ENCODE measurements at places on chromosomes 4 and X.

GRCh38 chr4:67291644-67292043 is 253.7 kb downstream of the CENPC start:
- H3K27ac ChIP-seq: no peak overlapping the region
- H3K4me1 ChIP-seq: no peaks in the 10 kb centered on the region
- H3K36me3 ChIP-seq: no peaks in the 10 kb centered on the region
- H3K27me3 ChIP-seq: no peaks in the 10 kb centered on the region
- DNase-seq: no peak
- no peak overlapping the region for H3K4me3 ChIP-seq

DNA sequence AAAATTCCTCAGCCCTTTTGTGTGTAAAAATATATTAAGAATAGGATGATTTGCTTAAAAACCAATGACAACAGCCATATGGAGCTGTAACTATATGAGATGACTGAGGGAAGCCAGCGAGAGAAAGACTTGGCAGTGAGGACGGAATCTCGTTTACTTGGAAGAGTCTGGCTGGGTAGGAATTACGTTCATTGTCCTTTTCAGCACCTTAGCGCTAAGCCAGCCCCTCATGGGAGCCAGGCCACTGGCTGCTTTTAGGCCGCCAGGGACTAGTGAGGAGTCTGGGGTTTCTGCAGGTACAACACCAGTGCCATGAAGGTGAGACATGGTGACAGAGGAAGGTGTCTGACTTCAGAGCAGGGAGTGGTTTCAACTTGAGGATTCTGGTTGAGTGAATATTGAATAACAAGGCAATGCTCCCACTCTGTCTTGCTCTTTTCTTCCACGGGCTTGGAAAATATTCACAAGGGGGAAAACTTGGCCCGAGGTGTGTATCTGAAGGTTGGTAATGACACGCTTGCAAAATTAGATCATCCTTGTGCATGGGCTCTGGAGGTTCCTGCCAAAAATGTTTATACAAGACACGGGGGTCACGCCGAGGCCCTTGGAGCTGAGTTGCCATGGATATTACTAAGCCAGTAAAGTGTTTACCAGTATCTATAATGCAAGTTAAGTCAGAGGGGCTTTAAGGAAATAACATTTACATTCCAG is 17.4 kb downstream of the KLF3 start:
- no peak overlapping the region for H3K27ac ChIP-seq
- DNase-seq: no peak
- peaks cover 8% of the 10 kb centered on the region for H3K36me3 ChIP-seq
- H3K27me3 ChIP-seq: no peaks in the 10 kb centered on the region
- H3K4me3 ChIP-seq: peak overlapping the region; percentile 64
- H3K4me1 ChIP-seq: peaks cover 51% of the 10 kb centered on the region

GRCh38 chr4:145863191-145863590 is 75.4 kb downstream of the ZNF827 start:
- peaks cover 4% of the 10 kb centered on the region for H3K4me1 ChIP-seq
- no peak for DNase-seq

- H3K27me3 ChIP-seq: no peaks in the 10 kb centered on the region
- H3K4me1 ChIP-seq: no peaks in the 10 kb centered on the region
- peaks cover 2% of the 10 kb centered on the region for H3K36me3 ChIP-seq
- H3K4me3 ChIP-seq: no peak overlapping the region
- H3K27ac ChIP-seq: no peak overlapping the region
Measured at GRCh38 chr4:41814565-41814964, 66.0 kb upstream of the PHOX2B start.

DNA sequence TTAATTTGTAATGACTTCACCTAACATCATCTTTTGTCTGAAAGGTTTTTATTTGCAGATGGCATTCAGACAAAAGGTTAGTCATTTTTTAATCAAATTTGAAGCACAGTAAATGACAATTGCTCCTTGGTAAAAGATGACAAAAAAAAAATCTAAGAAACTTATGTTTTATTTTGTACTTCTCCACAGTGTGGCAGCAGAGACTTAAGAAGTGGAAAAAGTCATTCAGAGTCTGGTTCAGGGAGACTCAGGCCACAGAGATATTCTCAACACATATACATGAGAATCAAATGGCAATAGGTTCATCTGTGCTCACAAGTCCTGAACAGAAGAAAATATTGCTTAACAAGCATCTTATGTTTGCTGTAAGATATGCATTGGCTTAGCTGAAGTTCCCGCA is 436.2 kb downstream of the KCNIP4 start:
- peaks cover 3% of the 10 kb centered on the region for H3K4me1 ChIP-seq
- H3K36me3 ChIP-seq: no peaks in the 10 kb centered on the region
- H3K4me3 ChIP-seq: no peak overlapping the region
- no peak overlapping the region for H3K27ac ChIP-seq

GRCh38 chr4:121375262-121375661 is 5.6 kb downstream of the QRFPR start:
- no peak for DNase-seq
- no peak overlapping the region for H3K27ac ChIP-seq
- H3K4me1 ChIP-seq: peaks cover 8% of the 10 kb centered on the region
- H3K27me3 ChIP-seq: peaks cover 82% of the 10 kb centered on the region
- peaks cover 9% of the 10 kb centered on the region for H3K36me3 ChIP-seq

DNA sequence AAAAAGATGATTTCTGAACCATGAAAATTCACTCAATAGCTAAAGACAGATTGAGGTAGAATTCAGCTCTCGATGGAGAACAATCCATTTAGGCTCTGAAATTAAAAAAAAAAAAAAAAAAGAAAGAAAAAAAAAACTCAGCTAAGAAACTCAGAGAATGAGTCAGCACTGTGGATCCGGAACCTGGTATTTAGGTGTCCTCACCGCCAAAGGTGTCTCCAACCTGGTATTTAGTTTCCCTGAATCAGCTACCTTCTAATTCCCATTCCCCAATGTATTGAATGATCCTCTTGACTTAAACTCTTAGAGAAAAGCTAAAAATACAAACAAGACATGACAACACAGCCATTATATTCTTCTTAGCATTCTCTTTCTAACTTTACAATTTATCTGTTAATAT is 150.3 kb upstream of the RASGEF1B start:
- H3K4me3 ChIP-seq: no peak overlapping the region
- peaks cover 2% of the 10 kb centered on the region for H3K36me3 ChIP-seq
- H3K4me1 ChIP-seq: no peaks in the 10 kb centered on the region
- no peak overlapping the region for H3K27ac ChIP-seq
- DNase-seq: no peak
- no peaks in the 10 kb centered on the region for H3K27me3 ChIP-seq

- H3K4me1 ChIP-seq: peaks cover 24% of the 10 kb centered on the region
- H3K36me3 ChIP-seq: no peaks in the 10 kb centered on the region
- H3K4me3 ChIP-seq: peak overlapping the region; percentile 90
- H3K27ac ChIP-seq: peak overlapping the region; percentile 67
- H3K27me3 ChIP-seq: no peaks in the 10 kb centered on the region
Measured at GRCh38 chrX:130170752-130171445, 863 bp upstream of the RAB33A start.

DNA sequence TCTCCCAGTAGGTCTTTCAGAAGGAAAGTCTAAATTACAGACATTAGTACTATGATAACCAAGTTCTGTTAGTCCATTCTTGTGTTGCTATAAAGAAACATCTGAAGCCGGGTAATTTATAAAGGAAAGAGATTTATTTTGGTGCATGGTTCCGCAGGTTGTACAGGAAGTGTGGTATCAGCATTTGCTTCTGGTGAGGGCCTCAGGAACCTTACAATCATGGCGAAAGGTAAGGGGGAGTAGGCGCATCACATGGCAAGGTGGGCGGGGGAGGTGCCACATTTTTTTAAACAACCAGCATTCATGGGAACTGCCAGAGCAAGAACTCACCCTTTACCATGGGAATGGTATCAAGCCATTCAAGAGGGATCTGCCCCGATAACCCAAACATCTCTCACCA is 26.2 kb upstream of the USP46 start:
- H3K27ac ChIP-seq: no peak overlapping the region
- H3K27me3 ChIP-seq: peaks cover 15% of the 10 kb centered on the region
- H3K36me3 ChIP-seq: peaks cover 2% of the 10 kb centered on the region
- no peak for DNase-seq
- H3K4me3 ChIP-seq: no peak overlapping the region

- no peaks in the 10 kb centered on the region for H3K36me3 ChIP-seq
- H3K27me3 ChIP-seq: no peaks in the 10 kb centered on the region
- H3K4me3 ChIP-seq: no peak overlapping the region
- DNase-seq: no peak
- H3K4me1 ChIP-seq: no peaks in the 10 kb centered on the region
- H3K27ac ChIP-seq: no peak overlapping the region
Measured at GRCh38 chr4:8093587-8094274, 64.9 kb downstream of the ABLIM2 start.

DNA sequence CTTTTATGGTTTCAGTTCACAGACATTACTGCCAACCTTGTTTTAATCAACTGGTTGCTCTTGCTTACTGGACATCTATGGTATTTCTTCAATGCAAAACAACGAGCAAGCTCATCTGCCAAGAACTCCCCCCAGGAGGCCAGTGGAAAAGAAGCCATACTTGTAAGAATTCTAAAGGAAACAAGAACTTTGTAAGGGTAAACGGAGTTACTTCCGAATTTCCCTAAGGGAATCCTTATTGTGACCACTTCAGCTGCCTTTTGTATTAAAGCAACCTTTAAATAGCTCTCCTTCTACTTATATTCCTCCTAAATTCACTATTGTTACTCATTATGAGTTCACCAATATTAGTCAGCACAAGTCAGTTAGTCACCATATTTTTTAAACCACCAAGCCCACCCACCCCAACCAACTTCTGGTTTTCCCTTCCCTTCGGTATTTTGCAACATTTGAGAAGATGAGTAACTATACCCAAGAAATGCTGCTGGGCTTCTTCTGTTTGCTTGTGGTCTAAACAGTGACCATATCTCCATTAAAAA is 602.8 kb upstream of the DIPK2B start:
- H3K27ac ChIP-seq: peak overlapping the region; percentile 68
- no peak for DNase-seq
- peaks cover 20% of the 10 kb centered on the region for H3K4me1 ChIP-seq
- H3K36me3 ChIP-seq: no peaks in the 10 kb centered on the region

- H3K36me3 ChIP-seq: peaks cover 3% of the 10 kb centered on the region
- H3K27me3 ChIP-seq: no peaks in the 10 kb centered on the region
- peak overlapping the region; percentile 6 for H3K27ac ChIP-seq
- peaks cover 3% of the 10 kb centered on the region for H3K4me1 ChIP-seq
- DNase-seq: no peak
Measured at GRCh38 chrX:39418731-39419638, 617.7 kb downstream of the MID1IP1 start.

DNA sequence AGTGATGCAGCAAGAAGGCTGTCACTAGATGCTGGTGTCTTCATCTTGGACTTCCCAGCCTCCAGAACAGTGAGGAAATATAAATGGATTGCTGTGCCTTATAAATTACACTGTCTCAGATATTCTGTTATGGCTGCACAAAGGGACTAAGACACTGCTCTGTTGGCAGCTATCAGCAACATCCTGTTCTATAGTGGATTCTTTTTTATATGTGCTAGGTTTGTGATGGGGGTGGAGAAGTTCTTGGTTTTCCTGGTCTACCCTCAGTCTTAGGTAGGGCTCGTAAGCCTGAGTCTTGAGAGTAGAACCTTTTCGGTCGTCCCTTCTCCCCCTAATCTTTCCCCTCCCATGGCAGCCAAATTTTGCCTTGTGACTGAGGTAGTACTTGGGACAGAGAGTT is 17.3 kb downstream of the STIM2 start:
- H3K4me1 ChIP-seq: peaks cover 52% of the 10 kb centered on the region
- H3K27me3 ChIP-seq: no peaks in the 10 kb centered on the region
- no peak for DNase-seq
- no peaks in the 10 kb centered on the region for H3K36me3 ChIP-seq

DNA sequence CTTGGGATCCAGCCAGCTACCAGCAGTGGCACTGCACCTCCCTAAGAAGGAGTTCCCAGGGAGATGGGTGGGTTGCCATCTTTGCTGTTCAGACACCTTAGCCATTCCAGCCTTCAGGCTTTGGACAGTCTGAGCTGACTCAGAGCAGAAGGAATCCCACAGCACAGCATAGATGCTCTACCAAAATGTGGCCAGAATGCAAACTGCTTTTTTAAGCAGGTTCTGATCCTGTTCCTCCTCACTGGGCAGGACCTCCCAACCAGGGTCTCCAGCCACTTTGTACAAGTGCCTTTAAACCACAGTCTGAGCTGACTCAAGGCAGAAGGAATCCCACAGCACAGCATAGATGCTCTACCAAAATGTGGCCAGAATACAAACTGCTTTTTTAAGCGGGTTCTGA is 209.0 kb downstream of the NPNT start:
- H3K36me3 ChIP-seq: peaks cover 16% of the 10 kb centered on the region
- DNase-seq: no peak
- no peaks in the 10 kb centered on the region for H3K4me1 ChIP-seq
- H3K27ac ChIP-seq: no peak overlapping the region
- no peak overlapping the region for H3K4me3 ChIP-seq
- H3K27me3 ChIP-seq: no peaks in the 10 kb centered on the region

GRCh38 chrX:148501386-148502066 is 1.1 kb downstream of the AFF2 start:
- no peaks in the 10 kb centered on the region for H3K36me3 ChIP-seq
- no peak for DNase-seq
- H3K4me1 ChIP-seq: no peaks in the 10 kb centered on the region
- peak overlapping the region; percentile 84 for H3K4me3 ChIP-seq
- no peaks in the 10 kb centered on the region for H3K27me3 ChIP-seq

GRCh38 chr4:129043523-129043922 is 49.8 kb downstream of the SCLT1 start:
- H3K27ac ChIP-seq: no peak overlapping the region
- peaks cover 8% of the 10 kb centered on the region for H3K4me1 ChIP-seq
- peaks cover 2% of the 10 kb centered on the region for H3K36me3 ChIP-seq

DNA sequence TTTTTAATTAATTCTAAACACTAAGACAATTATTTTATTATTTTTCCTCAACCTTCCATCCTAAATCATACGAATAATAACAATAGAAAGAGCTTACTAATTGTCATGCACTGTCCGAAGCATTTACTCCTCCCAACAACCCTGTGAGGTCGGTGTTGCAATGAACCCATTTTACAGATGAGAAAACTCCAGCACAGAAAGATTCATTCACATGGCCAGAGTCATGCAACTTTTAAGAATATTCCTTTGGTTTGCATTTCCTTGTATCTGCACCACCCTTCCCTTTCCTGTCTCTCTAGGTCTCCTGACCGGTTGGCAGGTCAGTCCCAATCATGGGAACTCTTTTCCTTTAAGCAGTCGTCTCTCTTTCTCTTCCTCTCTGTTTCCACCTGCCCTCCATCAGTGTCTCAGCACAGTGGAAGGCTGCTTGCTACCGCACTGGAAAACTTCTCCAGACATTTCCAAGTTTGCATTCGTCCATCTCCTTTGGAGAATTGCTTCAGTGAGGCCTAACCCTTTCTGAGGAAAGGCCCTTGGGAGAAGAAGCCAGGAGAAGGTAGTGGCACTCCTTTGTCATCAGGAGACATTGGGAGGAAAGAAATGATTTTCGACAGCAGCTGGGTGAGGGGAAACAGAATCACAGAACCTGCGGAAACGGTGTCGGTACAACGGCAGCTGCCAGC is 1.9 kb upstream of the TMSB4X start:
- H3K27me3 ChIP-seq: no peaks in the 10 kb centered on the region
- H3K4me3 ChIP-seq: peak overlapping the region; percentile 95
- H3K36me3 ChIP-seq: peaks cover 7% of the 10 kb centered on the region
- DNase-seq: no peak
- peak overlapping the region; percentile 100 for H3K27ac ChIP-seq

DNA sequence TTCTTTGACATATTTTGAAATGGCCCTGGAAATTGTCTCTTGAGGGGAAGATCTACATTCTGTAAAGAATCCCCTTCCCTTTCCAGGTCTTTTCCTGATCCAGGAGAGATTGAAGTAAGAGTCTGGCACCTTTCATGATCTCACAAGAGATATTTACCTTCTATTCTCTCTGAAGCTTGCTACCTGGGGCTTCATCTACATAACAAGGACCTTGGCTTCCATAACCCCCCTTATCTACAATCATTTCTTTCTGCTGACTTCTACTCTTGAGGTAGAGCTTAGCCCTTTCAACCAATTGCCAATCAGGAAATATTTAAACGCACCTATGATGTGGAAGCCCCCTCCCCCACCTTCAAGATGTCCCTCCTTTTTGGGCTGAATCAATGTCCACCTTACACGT is 383.7 kb upstream of the MAGEB18 start:
- H3K27me3 ChIP-seq: no peaks in the 10 kb centered on the region

Data from T-helper 17 cell (primary cell).